Activated effector memory CD4-positive, alpha-beta T cell treated with Interleukin-2 at 50 U/mL for 16 hours (primary cell): ENCODE measurements at places on chromosomes 5 and 9.

DNA sequence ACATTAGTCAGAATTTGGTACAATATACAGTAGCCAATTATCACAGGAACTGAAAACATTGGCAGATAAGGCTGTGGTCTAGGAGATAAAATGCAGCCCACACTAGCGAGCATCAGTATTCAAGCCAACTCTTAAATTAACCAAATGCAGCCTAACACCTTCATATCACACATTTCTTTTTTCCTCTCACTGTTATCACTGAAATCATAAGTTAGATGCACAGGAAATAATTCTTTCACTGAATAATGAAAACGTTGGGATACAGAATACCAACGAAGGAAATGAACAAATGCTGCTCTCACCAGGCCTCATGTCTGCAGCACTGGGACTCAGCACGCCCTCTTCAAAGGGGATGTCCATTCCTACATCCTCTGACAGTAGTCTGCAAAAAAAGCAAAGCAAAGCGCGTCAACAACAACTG is 109.1 kb upstream of the PCA3 start:
- DNase-seq: no peak

DNA sequence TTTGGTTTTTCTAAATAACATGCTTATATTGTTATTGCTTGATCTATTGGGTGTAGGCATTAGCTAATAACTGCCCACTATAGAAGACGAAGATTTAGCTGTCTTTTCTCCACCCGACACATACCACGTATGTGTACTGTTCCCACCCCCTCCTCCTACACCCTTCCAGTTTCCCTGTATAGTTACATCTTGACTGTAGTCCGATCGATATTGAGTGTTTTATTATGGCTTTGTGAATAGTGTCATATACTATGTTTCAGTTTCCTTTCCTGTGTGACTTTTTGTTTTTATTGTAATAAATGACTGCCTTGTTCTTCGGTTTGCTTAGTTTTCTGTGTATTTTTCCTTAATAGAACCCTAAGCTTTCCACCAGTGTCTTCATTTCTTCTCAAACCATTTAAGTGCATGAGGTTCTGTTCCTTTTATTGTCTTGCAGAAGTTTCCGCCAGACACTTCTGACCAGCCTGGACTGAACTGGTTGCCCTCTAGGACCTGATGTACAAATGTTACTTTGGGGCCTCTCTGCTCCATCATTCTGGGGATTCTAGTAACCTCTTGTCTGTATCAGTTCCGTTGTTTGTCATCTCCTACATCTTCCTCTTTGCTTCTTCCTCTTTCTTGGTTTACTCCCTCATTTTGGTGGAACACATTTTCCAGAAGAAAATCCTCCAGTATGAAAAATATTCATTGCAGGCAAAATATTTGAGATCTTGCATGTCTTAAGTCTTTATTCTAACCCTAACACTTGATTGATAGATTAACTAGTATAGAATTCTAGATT is 61.8 kb downstream of the PRKACG start:
- no peak for DNase-seq

DNA sequence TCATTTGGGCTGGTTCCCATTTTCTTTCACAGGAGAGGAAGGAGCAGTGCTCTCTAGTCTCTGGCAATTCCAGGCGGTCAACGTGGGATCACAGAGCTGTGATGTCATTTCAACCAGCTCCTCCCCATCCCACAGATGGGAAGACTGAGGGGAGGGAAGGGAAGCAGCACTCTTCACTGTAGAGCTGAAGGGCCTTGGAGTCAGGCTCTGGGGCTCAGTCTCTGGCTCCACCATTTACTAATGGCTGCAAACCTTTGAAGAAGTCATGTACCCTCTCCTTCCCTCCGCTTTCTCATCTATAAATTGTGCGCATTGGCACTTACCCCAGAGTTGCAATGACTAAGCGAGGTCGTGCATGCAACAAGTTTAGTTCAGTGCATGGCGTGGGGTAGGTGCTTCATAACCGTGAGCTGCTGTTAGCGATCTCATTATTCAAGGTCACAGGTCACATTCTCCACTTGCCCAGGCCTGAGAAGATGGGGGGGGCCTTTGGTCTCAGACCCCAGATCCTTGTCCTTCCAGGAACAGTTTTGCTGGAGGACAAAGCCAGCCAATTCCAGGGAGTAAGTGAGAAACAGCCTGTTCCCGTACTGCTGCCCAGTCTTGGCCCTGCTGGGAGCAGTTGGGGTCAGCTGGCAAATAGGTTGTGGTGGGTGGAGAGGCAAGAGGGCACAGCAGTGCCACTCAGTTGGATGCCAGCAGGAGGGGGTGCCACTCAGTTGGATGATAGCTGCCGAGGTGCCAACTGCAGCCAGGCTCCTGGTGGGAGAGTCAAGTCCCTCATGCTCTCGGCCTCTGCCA is 136.7 kb downstream of the RGS3 start:
- no peak for DNase-seq

- no peak for DNase-seq
Observed at GRCh38 chr5:33470544-33470943, 29.8 kb downstream of the TARS1 start.

GRCh38 chr5:174172566-174172965 is 127.1 kb downstream of the NSG2 start:
- DNase-seq: no peak

- no peak for DNase-seq
Observed at GRCh38 chr5:167763772-167764171, 527.7 kb upstream of the WWC1 start.

- DNase-seq: no peak
Observed at GRCh38 chr9:37574241-37574721, 1.9 kb downstream of the FBXO10 start.

DNA sequence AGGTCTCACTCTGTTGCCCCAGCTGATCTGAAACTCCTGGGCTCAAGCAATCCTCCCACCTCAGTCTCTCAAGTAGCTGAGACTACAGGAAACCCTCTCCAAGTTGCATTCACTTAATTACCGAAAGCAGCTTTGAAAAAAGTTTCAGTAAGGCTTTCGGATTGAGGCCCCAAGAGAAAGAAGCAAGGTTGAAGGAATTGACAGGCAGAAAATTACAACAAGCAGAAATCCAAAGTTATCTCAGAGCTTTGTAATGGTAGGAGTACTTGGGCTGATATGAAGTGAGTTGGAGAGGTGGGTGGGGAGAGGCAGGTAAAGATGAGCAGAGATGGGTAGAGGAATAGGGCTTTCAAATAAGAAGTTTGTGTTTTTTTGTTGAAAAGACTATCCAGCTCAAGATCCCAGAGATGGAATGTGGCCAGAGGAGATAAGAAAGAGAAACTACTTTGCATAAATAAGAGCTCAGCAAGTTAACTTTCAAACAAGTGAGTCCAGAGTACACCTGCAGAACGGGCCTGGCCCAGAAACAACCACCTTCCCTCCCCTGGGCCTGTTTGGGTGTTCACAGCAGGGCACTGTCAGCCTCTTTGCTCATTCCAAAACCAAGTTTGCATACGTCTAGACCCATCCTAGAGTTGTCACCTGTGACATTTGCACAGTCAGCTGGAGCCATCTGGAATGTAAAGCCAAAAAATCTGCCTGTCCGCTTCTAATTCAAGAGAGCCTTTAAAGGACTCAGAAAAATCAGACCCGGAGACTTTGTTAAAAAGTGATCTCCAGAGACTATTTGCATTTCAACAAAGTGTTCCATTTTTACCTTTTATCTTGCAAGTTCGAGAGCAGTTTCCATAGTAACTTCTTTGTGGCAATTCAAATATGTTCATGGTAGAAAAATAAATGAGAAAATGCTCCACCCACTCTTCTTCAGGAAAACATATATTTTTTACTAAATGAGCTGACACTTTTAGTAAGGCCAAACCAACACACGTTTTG is 2.2 kb upstream of the CLINT1 start:
- no peak for DNase-seq

- DNase-seq: no peak
Observed at GRCh38 chr5:138579517-138579863, 4.3 kb upstream of the HSPA9 start.

DNA sequence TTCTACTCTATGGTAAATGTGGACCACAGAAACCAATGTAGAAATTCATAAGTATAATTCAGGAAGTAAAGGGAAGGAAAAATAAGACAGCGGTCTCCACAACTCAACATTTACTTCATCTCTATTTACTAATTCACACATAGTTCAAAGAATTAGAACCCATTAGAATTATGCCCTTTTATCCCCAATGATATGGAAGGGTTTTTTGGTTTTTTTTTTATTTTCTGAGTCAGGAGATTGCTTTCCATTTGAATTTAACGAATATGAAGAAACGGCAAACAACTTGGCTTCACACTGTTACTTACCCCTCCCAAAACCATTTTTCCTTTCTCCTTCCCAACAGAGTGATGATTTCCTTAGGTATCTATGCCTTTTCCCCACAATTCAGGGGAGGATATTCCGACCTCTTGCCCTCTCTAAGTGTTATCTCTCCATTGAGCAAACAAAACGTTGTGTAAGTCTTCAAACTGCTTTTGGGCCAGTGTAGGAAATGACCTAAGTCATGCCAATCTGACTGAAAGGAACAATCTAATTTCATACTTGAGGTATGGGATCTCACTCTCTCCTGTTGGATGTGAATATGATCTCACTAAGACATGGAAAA is 72.0 kb downstream of the CETN3 start:
- no peak for DNase-seq

- no peak for DNase-seq
Observed at GRCh38 chr5:7078901-7079300, 317.0 kb upstream of the ADCY2 start.

DNA sequence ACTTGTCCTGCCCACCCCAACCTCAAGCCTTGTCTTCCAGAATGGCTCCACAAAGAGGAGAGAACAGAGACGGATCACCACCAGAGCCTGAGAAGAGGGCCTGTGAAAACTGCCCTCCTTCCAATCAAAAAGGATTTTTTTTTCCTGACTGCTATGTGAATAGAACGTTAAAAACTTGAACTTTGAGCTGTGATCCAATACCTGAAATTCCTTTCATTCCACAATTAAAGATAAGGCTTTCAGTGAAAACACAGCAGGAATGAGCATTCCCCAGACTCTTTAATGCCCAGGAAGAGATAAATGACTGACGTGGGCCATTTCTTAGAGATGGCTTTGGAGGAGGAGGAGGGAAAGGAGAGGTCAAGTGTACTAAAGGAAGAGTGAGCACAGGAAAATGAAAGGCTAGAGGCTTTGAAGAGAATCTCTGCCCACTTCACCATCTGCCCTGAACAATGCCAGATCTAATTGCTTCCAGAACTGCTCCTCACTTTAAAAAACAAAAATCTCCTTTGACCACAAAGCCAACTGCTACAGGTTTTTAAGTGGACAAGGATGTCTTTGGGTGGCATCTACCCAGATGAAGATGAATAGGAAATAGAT is 177.9 kb upstream of the MAP3K1 start:
- no peak for DNase-seq

GRCh38 chr5:180069589-180070247 is 1.8 kb downstream of the RNF130 start:
- no peak for DNase-seq

DNA sequence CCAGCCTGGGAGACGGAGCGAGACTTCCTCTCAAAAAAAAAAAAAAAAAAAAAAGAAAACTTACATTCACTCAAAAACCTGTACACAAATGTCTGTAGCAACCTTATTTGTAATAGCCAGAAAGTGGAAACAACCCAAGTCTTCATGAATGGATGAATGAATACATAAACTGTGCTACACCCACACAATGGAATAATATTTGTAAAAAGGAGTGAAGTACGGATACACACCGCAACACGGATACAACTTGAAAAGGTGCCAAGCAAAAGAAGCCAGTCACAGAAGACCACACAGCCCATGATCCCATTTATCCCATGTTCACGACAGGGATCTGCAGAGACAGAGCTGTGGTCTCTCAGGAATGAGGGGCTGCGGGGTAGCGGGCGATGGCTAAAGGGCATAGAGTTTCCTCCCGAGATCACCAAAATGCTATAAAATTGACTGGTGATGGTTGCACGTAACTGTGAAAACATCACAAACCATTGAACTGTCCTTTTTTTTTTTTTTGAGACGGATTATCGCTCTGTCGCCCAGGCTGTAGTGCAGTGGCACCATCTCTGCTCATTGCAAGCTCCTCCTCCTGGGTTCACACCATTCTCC is 76.2 kb upstream of the COL5A1 start:
- DNase-seq: no peak

DNA sequence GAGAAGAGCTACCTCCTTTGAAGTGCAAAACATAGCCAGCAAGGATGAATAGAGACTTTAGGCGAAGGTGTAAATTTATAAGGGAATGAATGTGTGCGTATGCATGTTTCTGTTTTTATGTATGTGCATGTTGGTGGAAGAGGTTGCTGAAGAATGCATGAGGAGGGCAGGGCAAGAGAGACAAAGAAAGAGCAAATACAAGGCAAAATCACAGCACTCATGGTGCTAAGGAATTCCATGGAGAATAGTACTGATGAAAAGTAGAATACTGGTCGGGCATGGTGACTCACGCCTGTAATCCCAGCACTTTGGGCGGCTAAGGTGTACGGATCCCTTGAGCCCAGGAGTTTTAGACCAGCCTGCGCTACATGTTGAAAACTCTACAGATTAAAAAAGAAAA is 762.1 kb upstream of the PTPRD start:
- DNase-seq: no peak

GRCh38 chr5:155150012-155150411 is 136.5 kb downstream of the KIF4B start:
- DNase-seq: no peak

DNA sequence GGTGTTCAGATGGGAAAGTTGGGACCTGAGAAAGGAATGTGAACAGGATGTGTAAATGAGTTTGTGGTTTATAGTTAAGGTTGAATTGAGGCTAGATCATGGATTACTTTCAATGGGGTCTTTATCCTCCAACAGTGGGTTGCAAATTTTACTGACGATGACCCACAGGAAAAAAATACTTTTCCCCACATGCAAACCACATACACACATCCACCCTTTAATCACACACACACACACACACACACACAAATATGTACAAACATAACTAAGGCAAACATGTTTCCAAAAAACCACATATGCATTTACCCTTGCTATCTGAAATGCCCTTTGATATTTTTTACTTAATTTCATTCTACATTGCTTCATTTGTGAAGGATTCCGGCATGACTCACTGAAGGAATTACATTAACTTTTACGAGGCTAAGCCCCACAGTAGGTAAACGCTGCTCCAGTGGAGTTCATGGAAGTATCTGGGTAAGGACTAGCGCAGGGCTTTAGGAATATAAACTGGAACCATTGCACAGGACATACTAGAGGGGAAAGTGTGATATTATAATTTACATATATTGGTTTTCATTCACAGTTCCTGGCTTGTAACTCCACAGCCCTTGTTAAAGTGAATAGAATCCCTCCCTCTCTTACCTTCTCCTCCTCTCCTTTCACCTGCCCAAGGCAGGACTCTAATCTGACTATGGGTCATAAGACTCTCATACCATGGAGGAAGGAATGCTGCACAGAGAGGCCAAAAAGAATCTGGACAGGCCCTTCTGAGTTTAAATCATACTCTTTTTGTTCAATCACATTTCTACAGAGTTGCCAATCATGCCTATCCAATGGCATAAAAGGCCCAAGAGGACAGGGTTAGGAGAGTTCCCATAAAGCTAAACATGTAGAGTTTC is 8.5 kb upstream of the SPEF2 start:
- DNase-seq: no peak
